ENCODE measurements at places on chromosomes 2 and 18. TPM values are rescaled to one million over a fixed set of nuclear protein-coding genes. Genes with fewer than 3 reads are reported as not detected.

GRCh38 chr18:51668101-51668500 is 470.6 kb upstream of the MEX3C start:
- peak; percentile 64 for DNase-seq

Gene MGAT5
- total RNA-seq = 49.6 TPM

DNA sequence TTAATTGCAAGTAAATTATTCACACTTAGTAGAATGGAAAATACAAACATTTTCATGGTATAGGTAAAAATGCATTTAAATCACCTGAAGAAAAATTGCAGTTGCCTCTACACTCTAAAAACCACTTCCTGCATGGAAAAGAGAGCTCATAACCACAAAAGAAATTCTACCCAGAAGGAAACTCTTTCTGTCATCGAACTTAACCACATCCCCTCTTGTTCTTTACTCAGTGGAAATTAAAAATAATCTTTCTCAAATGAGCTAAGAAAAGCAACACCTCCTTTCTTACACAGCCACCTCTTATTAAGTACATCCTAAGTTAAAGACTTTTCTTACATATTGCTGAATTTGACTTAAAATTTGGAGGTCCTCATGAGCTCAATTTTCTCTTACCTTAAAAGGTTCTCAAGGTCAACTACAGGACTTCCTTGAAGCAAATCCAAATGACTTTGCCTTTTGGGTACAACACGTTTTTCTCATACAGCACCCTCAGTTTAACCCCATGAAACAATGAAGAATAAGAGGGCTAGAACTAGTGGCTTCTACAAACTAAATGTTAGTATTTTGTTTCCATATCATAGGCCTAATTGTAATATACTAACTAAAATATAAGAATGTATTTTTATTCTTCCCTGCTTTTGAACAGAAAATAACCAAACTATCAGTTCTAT is 109.1 kb upstream of the CRIM1 start:
- DNase-seq = no peak

Gene STK17B
- total RNA-seq = 32.6 TPM

- no peak for DNase-seq
Measured at GRCh38 chr2:104976603-104977120, 61.2 kb upstream of the MRPS9 start.

DNA sequence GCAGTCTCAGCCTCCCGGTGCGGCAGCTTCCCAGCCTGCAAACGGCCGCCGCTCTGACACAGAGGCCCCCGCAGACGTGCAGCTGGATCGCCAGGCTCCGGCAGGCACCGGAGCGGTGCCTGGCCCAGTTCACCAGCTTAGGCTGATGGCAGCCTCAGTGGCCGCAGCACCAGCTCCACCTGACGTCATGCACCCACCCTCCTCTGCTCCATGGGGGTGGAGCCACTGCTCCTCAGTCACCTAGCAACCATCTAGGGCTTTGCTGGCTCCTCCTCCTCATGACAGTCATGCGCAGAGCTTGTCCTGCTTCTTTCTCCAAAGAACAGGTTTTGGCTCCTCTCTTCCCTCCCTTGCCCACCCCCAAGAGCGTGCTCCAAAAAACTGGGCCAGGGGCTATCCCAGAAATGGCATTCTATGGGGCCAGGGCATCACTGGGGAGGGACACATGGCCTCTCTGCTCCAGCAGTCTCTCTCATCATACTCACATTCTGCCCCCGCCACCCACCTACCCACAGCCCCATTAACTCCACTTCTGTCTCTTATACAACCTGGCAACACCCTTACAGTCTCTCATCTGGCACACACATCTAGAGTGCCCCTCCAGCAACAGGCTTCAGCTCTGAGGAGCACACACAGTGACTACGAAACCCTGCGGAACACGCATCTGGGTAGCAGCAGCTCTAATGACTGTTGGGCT is 5.5 kb downstream of the DCTN1 start:
- peak; percentile 85 for DNase-seq

Gene SEMA4C
- total RNA-seq = 136 TPM

Gene APCDD1
- total RNA-seq = 43.1 TPM

GRCh38 chr2:191936882-191937405 is 90.1 kb upstream of the CAVIN2 start:
- no peak for DNase-seq

GRCh38 chr2:111622859-111623258 is 261.1 kb downstream of the ANAPC1 start:
- no peak for DNase-seq

- no peak for DNase-seq
Measured at GRCh38 chr2:215881582-215881981, 131.8 kb downstream of the MREG start.

Data from sciatic nerve (tissue), 2 donors.